ENCODE measurements at places on chromosomes 6 and 20.

DNA sequence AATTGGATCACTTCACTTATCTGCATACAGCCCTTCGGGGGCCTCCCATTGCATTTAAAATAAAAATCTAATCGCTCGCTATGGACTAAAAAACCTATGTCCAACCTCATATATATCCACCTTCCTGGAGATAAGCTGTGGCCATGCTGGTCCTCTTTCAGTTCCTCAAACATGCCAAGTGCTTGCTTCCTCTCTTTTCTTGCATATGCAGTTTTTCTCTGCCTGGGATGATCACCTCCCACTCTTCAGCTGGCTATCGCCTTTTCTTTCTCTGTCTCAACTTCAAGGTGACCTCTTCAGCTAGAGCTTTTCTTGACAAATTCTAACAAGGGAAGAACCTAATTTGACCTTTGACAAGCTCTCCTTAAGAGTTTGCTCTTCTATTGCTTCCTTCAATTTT, 5.6 kb upstream of the TFB1M start:
- DNase-seq, result no peak

DNA sequence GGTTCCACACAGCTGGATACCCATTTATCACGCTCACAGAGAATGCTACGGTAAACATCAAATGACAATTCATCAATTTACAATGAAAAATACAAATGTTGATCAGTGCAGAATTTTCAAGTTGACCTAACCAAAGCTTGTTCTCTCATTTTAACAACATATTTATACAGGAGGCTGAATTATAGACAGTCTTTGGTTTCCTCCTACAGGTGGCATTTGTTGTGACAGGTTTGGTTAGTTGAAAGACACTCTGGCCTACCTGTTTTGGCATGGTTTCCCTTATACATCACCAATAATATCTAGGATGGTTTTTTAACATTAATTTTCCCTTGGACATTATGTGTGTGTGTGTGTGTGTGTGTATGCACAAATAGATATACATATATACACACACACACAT, 642.5 kb upstream of the MMS22L start:
- no peak for DNase-seq

DNA sequence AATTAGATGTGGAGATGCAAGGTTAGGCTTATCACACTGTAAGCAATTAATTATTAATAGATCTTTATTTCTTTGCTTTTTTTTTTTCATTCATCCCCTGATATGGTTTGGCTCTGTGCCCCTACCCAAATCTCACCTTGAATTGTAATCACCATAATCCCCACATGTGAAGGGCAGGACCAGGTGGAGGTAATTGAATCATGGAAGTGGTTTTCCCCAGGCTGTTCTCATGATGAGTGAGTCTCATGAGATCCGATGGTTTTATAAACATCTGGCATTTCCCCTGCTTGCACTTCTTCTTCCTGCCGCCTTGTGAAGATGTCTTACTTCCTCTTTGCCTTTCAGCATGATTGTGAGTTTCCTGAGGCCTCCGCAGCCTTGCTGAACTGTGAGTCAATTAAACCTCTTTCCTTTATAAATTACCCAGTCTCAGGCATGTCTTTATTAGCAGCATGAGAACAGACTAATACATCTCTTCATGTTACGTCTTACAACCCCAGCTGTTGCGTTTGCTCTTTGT, 333.8 kb downstream of the CDH26 start:
- no peak for DNase-seq

- no peak for DNase-seq
Observed at GRCh38 chr6:16124198-16125180, 4.4 kb upstream of the MYLIP start.

DNA sequence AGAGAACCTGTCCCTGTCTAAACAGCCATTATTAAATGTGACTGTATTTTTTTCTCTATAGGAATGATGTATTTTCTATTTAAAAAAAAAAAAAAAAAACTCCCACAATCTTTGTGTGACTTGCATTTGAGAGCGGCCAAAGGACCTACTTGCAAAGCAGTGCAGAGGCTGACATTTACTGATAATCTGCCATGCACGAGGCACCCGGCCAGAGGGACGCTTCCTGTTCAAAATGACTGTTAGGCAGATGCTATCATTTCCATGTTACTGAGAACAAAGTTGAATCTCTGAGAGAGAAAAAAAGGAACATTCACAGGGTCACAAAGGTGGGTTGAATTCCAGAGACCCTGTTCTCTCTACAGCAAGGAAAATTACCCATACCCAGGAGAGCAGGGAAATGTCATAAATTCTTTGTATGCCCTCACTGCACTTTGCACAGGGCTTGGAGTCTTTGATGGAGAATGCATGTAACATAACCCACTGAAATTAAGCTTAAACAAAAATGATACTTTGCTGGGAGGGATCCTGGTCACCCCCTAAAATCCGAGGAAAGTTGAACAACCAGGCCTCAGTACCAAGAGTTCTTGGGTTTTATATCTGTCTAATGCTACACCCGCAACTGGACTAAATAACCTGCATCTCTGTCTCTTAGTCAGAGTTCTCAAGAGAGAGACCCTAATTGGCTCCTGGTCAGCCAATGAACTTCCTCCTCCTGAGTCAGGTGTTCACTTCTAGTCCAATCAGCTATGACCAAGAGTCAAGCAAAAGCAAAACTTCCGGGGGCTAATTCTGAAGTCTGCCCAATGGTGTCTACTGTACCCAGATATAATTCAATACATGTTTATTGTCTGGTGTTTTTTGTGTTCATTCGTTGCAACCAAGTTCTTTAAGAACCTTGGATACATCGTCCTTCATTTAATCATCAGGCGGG, 61.2 kb downstream of the GCLC start:
- no peak for DNase-seq

- DNase-seq, result no peak
Observed at GRCh38 chr6:167392631-167393316, 67.9 kb downstream of the TTLL2 start.

- no peak for DNase-seq
Observed at GRCh38 chr20:3661814-3662665, 1.2 kb downstream of the GFRA4 start.

GRCh38 chr6:55528624-55529023, 50.4 kb downstream of the HMGCLL1 start:
- DNase-seq, result no peak

DNA sequence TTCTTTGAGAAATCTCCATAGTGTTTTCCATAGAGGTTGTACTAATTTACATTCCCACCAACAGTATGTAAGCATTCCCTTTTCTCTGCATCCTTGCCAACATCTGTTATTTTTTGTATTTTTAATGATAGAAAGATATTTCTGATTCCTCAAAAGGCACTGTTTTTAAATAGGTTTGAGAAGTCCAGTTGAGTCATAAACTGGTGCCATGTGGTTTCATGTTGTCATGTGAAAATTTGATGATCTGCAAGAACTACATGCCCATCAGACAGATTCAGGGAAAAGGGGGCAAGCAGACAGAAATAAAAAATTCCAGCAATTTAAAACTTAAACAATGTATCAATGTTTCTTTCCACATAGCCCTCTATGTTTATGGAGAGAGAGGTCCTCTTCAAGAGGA, 227.5 kb downstream of the KCNQ5 start:
- DNase-seq, result no peak

GRCh38 chr6:149488815-149489214, 4.0 kb upstream of the ZC3H12D start:
- no peak for DNase-seq

DNA sequence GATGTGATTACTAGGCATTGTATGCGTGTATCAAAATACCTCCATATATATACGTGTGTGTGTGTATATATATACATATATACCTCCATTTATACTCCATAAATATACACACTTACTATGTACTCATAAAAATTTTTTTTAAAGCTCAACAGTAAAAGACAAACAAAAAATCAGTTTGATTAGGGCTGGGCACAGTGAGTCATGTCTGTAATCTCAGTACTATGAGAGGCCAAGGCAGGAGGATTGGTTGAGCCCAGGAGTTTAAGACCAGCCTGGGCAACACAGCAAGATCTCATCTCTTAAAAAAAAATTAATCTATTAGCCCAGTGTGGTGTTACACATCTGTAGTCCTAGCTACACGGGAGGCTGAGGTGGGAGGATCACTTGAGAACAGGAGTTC, 24.6 kb downstream of the PDSS2 start:
- DNase-seq, result no peak

- DNase-seq, result no peak
Observed at GRCh38 chr6:154473324-154473723, 37.2 kb downstream of the CNKSR3 start.

GRCh38 chr6:48928937-48929336, 534.1 kb downstream of the MMUT start:
- DNase-seq, result no peak

DNA sequence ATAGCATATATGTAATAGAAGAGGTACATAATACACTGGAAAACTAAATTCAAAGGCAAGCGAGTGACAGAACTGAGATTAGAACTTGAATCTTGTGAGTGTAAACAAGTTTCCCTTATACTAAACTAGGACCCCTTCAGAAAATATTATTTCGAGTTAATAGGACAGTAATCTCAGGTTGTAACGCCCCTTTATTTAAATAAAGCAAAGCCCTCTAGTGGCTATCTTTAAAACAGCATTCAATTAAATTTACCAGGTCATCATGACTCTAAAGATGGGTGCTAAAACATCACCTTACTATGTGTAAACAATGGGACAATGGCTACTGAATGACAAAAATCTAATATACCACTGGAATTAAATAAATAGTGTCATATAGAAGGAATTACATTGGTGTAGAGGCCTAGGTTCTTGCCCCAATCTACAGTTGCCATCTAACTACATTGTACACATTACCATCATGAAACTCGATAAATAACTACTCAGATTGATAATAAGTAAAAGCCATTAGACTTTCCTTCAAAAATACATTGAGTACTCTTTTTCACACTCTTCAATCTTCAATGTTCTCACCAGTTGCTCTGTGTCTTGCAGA, 255.4 kb upstream of the IRAK1BP1 start:
- DNase-seq, result no peak

DNA sequence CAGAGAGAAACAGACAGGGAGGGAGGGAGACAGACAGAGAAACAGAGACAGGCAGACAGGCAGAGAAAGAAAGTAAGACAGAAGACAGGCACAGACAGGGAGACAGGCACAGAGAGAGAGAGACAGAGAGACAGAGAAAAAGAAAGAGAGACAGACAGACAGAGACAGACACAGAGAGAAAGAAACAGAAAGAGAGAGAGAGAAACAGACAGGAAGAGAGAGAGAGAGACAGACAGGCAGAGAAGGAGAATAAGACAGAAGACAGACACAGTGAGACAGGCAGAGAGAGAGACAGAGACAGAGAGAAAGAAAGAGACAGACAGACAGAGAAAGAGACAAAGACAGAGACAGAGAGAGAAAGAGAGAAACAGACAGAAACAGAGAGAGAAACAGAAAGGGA, 754.8 kb upstream of the DEFB115 start:
- no peak for DNase-seq

- no peak for DNase-seq
Observed at GRCh38 chr6:145809211-145809610, 5.4 kb downstream of the FBXO30 start.

GRCh38 chr6:54935739-54936138, 89.2 kb downstream of the FAM83B start:
- no peak for DNase-seq

DNA sequence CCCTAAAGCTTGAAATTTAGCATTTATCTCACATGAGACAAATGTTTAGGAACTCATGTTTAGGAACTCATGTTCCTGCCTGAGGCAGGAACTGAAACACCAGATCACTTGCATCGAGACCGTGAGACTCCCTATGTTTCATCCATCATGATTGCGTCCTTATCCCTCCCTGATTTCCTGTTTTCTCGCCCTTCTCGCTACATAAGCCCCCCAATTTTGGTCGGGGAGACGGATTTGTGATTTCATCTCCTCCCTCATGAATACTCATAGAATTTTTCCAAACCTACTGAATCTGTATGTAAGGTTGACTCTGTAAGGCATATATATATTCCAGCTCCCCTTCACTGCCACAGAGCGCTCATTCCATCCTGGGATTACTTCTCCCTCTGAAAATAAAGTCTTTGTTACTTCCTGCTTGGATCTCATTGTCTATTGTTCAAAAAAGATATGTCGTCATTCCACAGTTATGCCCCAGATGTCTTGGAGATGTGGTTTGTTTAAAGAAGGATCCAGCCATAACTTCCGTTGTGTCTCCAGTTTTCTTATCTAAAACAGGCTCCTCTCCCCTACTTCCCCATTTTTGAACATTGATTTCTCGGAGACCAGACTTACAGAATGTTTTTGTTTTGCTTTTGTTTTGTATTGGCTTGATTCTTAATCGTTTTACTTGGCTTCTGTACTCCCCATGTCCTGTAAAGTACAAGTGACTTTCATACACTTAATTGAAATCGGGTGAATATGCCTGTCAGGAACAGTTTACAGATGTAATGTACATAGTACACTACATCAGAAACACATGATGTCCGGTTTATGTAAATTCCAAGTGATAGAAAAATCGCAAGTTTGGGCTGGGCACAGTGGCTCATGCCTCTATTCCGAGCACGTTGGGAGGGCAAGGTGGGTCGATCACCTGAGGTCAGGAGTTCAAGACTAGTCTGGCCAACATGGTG, 118.7 kb downstream of the HFE start:
- DNase-seq, result no peak

GRCh38 chr6:108027056-108027455, 47.5 kb downstream of the OSTM1 start:
- DNase-seq, result no peak

- DNase-seq, result no peak
Observed at GRCh38 chr6:81158956-81159355, 593.5 kb downstream of the TENT5A start.

GRCh38 chr20:16580147-16580546, 6.9 kb upstream of the KIF16B start:
- no peak for DNase-seq

DNA sequence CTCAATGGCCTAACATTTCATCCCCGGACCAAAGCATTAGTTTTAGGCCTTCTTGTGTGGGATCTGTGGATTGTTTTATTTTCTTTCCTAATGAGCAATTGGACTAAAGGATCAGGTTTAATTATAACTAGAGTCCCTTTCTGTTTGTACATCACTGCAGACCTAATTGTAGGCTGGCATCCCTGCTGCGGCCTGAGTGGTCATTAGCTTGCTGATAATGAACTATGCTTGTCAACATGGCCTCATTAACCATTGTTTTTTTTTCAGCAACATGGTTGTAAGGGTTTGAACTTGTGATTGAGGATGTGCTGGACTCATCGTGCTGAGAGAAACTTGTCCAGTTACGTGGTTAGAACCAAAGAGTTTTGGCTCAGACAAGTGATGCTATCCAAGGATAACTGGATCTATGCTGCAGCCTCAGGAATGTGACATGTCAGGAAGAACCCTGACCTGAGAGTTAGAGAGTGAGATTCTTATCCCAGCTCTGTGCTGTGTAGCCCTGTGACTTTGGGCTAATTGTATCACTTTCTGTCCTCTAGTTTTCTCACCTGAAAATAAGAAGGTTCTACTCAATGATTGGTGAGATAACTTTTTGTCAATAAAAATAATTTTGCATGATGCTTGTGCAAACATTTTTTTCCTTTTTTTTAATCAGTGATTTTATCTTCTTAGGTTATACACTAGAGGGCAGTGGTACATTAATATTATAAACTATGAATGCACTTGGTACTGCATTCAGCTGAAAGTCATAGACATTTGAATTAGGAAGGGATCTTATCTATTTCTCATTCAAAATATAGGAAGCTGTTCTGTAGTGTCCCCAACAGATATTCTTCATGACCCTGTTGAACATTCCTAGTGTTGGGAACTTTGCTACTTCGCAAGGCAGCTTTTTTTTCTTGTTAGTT, 140.9 kb downstream of the RNF144B start:
- DNase-seq, result no peak
